ENCODE measurements at places on chromosomes 3 and 15.

- no peak for DNase-seq
Measured at GRCh38 chr15:59536553-59536952, 75.0 kb upstream of the GCNT3 start.

DNA sequence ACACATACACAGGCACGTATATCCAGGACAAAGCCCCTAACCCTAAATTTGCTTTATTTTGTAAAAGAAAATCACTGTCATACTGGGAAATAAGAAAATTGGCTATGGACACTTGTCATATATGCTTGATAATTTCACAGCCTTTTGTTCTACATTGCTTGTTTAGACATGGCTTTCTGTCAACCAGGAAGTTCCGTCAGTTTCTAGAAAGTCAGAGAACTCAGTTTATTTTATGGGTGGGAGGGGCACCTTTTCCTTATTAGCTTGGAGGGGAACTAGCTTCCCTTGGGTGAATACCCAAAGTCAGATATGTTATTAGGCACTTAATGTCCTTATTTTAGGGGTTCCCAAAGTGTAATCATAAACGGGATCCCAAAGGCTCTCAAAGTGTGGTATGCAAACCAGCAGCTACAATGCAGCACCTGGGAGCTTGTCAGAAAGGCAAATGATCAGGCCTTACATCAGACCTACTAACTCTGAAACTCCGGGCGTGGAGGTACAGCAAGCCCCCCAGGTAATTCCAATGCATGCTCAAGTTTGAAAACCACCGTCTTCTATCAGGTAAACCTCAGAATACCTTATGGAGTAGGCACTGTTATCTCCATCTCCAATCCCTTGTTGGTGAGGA lies 50.1 kb downstream of the CADPS start:
- DNase-seq, result no peak

GRCh38 chr3:38003371-38003816 lies 12.8 kb downstream of the VILL start:
- no peak for DNase-seq

DNA sequence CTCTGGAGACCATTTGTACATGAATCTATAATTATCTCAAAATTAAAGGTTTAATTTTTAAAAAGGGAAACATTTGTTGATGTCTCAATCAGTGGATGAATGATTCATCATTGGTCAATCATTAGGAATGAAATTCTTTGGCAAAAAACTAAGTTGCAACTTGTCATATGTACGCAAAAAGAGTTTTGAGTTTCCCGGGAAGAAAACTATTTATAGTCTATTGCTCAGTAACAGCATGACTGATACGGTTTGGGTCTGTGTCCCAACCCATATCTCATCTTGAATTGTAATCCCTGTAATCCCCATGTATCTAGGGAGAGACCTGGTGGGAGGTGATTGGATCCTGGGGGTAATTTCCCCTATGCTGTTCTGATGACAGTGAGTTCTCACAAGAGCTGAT lies 765.8 kb upstream of the ROBO1 start:
- DNase-seq, result no peak

DNA sequence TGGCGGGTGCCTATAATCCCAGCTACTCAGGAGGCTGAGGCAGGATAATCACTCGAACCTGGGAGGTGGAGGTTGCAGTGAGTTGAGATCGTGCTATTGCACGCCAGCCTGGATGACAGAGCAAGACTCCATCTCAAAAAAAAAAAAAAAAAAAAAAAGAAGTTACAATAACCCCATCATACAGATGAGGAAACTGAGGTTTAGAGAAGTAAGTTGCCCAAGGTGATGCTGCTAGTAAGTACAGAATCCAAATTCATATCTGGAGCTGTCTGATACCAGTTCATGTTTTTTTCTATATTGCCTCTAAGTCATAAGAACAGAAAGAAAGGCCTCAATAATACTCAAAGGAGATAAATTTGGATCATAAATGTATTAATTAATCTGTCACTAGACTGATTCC lies 40.6 kb downstream of the MCF2L2 start:
- DNase-seq, result no peak

GRCh38 chr3:49260806-49261324 lies 16.2 kb downstream of the C3orf62 start:
- DNase-seq, result no peak

- peak; percentile 76 for DNase-seq
Measured at GRCh38 chr3:106425026-106425425, 556.2 kb upstream of the CBLB start.

DNA sequence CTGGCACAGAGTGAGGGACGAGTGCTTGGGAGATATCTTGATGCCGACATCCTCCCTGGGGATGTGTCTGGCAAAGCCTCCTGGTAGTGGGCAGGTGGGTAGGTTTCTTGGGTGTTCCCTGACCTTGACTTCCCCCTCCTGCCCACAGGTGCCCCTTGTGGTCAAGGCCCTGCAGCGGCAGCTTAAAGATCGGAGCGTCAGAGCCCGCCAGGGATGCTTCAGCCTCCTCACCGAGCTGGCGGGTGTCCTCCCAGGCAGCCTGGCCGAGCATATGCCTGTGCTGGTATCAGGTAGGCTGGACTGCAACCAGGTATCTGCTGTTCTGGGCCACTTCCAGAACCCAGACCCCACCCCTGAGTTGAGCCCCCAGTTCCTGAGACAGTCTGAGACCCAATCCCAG lies 19.2 kb downstream of the CAND2 start:
- DNase-seq, result no peak

Measured in fibroblast of skin of left biceps (primary cell).